ENCODE measurements at places on chromosomes 12 and 14.

- DNase-seq = no peak
These were observed 4.6 kb upstream of the CEP128 start for GRCh38 chr14:80946187-80946586.

DNA sequence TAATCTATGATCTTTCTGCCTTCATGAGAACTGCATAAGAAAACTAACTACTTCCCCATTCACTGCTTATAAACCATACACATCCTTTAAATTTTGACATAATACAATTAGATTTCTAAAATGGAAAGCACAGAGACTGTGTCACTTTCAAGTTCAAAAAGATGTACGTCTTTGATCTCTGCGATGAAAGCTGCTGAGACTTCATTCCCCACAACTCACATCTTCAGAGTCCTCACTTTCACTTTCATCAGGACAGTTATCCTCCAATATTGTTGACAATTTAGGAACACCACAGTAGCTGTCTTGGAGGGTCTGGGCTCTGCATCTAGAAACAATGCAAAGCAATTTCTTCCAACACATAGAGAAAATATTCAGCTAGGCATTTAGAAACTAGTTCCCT is 47.9 kb upstream of the KCNC2 start:
- no peak for DNase-seq

- DNase-seq = no peak
These were observed 85.2 kb upstream of the MYF6 start for GRCh38 chr12:80622271-80622670.

- DNase-seq = no peak
These were observed 7.3 kb downstream of the OR10G3 start for GRCh38 chr14:21572604-21573003.

- DNase-seq = no peak
These were observed 37.4 kb downstream of the SPTLC2 start for GRCh38 chr14:77579065-77579464.

Measured in activated T-cell treated with anti-CD3 and anti-CD28 coated beads for 4 hours (primary cell).